ENCODE measurements at places on chromosomes 1 and 21.

DNA sequence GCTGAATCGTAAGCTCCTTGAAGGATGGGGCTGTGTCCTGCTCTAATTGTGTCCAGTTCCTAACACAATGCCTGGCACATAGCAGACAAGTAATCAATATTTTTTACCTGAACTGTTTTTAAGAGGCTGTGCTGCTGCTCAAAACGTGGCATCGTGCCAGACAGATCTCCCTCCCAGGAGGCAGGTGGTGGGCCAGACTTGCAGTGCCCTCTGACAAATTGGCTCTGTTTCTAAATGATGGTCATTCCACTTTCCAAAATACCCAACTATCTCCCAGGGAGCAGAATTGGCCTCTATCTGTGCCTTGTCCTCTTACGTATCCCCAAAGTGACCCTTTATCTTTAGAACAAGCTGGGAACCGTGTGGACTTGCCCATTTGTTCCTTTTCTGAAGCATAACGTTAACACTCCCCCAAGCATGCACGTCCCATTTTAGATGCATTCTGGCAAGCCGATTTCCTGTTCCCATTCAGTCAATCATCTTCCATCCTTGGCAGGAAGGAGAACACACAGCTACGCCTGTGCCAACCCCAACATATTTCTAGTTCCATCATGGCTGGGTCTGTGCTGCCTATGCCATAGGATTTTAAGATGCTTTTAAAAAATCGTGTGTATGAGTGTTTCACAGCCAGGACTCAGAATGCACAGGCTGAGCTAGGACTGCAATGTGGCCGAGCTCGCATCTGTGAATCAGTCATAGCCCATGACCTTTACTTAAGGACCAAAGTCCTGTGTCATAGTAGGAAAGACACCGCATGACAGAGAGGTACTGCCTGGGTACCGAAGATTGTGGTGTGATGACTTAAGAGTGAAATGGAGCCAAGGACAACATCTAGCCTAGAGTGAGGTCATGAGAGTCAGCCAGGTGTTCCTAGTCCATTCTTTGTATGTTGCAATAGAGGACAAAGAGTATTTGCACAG, 408.6 kb downstream of the PRDM2 start:
- DNase-seq, result no peak

DNA sequence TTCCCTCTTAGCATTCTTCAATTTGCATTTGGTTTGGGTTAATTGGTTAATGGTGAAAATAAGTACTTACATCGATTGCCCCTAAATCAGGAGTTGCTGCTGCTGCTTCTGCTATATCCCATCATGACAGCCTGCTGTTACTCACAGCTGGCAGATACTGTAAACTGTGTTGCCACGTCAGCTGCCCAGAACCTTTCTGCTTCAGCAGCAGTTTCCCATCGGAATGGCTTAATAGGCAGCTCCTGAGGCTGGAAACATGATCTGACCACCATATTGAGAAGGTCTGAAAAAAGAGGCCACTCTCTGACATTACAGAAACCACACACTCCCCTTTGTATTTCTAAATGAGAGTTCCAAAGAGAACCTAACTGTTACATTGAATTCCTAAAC, 14.3 kb upstream of the SEC16B start:
- no peak for DNase-seq

- no peak for DNase-seq
Observed at GRCh38 chr21:43771199-43771675, 4.9 kb downstream of the CSTB start.

- no peak for DNase-seq
Observed at GRCh38 chr21:45780647-45781046, 137.1 kb downstream of the PCBP3 start.

GRCh38 chr1:56285554-56286402, 293.6 kb downstream of the PLPP3 start:
- no peak for DNase-seq

Measured in CD8-positive, alpha-beta T cell (primary cell).